ENCODE measurements at places on chromosomes 1 and 21.
A peak's percentile ranks its signal among the peaks of the same experiment; 100 is the strongest.

DNA sequence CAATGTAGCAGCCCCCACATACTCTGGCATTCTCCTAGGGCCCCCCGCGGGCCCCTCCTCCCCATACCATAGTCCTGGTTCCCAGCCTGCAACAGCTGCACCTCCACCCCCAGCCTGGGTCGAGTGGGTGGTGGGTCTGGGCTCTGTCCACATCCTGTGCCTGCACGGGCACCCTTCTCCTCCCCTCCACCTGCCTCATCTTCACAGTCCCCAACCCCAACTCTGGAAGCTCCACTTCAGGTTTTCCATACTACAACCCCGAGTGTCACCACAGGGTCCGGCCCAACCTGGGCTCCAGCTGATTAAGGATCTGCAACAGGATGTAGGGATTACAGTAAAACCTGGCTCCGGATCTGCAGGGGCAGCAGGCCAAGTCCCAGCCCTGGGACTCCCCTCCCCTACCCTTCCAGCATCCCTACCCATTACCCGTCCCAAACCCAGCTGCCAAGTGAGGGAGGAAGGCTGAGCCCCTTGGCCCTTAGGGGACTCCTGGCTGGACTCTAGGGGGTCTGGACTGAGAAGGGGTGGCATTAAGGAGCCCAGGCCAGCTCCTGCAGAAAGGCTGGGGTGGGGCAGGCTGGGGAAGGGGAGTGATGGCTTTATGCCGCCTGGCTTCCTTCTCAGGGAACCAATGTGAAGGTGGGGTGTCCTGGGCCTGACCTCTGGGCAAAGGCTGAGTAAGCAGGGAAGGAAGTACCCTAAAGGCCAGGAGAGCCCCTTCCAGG is 116.8 kb downstream of the CASZ1 start:
- DNase-seq: peak; percentile 43

DNA sequence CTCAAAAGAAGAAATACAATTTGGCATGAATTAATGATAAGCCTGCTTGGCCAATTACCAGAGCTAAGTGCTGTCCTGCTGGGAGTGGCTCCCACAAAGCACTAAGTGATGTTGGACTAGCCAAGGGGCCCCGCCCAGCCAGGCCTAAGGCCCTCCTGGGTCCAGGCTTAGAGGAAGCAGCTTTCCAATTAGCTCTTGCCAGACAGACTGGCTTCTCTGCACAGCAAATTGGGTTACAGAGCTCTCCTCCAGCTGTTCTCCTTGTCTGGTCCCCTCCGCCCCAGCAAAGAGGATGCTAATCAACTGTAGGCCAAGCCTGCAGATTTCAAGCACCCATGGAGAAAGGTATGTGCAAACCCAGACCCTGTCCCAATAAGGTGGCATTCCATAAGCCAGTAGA is 151.9 kb downstream of the DMRTA2 start:
- no peak for DNase-seq

GRCh38 chr1:19645411-19646251 is 1.5 kb downstream of the NBL1 start:
- DNase-seq: no peak

DNA sequence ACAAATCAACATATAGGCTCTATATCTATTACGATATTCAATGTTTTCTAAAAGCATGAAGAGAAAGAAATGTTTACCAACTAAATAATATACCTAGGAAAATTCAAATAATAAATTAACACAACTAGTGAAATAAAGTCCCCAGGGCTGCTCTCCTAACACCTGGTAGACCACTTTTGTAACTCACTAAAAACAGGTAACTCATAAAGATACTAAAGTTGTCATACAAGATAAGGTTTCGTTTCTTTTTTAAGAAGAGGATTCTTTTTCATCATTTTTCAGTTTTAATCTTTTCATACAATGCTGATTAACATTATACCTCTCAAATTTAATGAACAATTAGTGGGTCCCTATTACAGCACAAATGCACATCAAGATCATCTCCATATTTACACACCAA is 99.0 kb downstream of the ZZZ3 start:
- DNase-seq: no peak

GRCh38 chr1:54615531-54616279 is 7.6 kb downstream of the FAM151A start:
- DNase-seq: no peak

GRCh38 chr1:183646776-183647175 is 6.3 kb downstream of the APOBEC4 start:
- peak; percentile 19 for DNase-seq

GRCh38 chr1:60329651-60330050 is 256.1 kb upstream of the C1orf87 start:
- no peak for DNase-seq

DNA sequence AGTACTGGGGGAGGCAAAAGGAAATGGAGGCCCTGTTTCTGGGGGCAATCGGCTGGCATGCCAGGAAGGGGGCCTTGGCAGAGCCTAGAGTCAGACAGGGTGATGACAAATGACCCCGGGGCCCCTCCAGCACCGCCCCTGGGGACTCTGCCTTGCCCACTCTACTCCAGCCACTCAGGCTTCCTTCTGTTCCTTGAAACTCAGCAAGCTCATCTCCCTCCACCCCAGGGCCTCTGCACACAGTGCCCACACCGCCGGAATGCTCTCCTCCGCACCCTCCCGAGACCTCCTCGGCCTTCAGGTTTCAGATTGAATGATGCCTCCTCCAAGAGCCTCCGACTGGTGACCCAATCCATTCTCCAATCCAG is 122.5 kb upstream of the ZBTB40 start:
- no peak for DNase-seq

GRCh38 chr21:42153746-42154145 is 65.2 kb upstream of the ABCG1 start:
- no peak for DNase-seq

DNA sequence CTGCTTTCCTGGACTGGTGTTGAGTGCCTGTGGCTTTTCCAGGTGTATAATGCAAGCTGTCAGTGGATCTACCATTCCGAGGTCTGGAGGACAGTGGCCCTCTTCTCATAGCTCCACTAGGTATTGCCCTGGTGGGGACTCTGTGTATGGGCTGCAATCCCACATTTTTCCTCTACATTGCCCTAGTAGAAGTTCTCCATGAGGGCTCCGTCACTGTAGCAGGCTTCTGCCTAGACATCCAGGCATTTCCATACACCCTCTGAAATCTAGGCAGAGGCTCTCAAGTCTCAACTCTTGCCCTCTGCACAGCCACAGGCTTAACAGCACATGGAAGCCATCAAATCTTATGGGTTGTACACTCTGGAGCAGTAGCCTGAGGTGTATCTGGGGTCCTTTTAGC is 107.6 kb downstream of the GRIK1 start:
- no peak for DNase-seq

DNA sequence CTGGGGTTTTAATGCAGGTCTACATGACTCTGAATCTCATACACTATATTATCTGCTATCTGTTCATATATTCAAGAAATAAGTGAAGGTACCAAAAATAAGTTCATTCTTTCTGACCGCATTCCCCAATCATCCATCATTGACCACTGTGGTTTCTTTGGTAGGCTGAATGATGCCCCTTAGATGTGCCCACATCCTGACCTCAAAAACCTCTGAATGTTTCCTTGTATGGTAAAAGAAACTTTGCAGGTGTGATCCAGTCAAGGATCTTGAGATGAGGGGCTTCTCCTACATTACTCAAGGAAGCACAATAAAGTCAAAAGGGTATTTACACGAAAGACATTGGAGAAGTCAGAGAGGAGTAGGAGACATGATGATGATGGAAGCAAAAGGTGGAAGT is 60.6 kb upstream of the LRRC8B start:
- DNase-seq: no peak

DNA sequence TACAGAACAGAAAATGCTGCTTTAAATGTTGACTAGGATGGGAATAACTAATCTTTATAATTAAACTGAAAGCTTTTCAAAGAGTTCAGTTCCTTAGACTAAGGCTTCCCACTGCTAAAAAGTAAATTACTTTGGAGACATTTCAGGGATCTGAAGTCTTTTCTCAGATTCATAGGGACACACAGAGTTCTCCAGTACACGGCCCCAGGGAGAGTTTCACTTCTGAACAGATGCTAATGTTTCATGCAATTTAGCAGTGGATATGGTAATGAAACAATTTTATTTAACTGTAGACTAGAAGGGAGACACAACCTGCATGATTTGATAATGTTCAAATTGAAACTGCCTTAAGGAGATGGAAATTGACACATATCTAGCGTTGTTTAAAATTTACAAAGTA is 1282.6 kb downstream of the NCAM2 start:
- no peak for DNase-seq

DNA sequence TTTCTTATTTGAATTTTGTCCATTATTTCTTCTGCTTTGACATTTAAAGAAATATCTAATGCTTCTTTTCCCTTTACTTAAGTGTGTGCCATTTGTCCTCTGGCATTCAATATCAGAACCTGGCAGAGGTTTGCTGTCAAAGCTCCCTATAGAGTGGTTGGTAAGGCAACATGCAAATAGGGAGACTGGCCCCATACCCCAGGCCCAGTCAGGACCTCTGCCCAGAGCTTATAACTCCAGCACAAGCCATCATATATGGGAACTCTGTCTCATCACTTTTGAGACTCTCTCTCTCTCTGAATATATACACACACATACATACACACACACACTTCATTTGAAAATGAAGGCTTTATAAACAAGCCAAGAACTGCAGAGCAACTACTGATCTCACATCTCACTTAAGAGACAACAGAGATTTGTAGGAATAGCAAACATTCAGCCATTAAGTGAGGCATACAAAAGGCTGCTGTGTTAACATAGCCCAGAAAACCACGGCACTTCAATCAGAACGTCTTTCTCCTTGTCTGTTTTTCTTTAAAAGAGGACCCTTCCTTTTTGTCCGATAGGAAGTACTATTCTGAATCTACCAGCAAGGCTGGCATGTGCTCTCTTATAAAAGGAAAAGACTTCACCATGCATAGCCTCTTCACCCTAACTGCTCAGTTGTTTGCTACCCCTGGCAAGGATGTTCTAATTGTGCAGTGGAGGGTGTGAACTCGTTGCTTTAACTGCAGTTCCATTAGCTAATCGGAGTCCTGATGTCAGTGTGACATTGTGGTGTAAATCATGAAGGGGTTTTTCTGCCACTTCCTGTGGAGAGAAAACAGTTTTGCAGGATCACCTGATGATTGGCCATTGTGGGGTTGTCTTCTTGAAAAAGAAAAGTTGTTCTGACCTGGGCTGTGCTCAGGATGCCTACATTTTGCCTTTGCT is 101.7 kb downstream of the NR5A2 start:
- no peak for DNase-seq

GRCh38 chr21:39707316-39707715 is 37.7 kb upstream of the IGSF5 start:
- DNase-seq: no peak

DNA sequence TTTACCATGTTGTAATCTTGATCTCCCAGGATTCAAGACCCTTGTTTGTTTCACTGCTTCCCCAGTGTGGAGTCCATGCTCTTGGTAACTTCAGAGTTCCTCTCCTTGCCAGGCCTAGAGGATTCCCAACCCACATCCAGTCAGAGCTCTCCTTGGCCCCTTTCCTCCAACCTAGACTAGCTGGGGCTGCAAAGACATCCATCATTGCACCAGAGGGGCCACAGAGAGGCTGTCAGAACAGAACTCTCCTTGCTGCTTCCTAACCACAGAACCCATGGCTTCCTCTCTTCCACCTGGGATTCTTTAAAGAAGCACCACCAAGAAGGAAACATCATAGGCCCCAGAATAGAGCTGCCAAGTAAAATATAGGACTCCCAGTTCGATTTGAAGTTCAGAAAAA is 81.0 kb downstream of the HMGB4 start:
- no peak for DNase-seq

DNA sequence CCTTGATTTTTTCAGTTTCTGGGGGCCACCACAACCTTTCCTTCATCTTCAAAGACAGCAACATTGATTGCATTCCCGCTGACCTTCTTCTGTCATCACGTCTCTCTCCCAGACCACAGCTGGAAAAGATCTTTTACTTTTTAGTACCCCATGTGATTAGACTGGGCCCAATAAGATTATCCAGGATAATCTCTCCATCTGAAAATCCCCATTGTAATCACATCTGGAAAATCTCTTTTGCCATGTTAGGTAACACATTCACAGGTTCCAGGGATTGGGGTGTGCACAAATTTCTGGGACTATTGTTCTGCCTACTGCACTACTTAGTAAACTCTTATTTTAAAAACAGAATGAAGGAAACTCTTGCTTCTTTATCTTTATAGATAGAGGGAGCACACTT is 47.1 kb upstream of the INSL5 start:
- no peak for DNase-seq

DNA sequence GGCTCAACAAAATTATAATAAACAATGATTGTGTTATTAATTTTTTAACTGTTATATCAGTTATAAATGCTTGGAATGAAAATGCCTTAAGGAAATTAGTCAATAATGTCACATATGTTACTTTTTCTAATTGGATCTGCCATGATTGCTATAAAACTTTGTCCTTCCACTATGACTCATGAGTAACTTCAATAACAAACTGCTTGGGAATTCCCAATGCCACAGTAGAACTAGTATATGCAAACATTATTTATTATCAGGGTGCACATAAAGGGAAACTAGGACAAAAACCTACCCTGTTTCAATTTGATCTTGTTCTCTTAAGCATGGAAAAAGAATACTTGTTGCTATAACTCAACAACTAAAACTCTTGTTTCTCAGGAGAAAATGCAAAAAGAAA is 59.1 kb upstream of the PDC start:
- DNase-seq: no peak

DNA sequence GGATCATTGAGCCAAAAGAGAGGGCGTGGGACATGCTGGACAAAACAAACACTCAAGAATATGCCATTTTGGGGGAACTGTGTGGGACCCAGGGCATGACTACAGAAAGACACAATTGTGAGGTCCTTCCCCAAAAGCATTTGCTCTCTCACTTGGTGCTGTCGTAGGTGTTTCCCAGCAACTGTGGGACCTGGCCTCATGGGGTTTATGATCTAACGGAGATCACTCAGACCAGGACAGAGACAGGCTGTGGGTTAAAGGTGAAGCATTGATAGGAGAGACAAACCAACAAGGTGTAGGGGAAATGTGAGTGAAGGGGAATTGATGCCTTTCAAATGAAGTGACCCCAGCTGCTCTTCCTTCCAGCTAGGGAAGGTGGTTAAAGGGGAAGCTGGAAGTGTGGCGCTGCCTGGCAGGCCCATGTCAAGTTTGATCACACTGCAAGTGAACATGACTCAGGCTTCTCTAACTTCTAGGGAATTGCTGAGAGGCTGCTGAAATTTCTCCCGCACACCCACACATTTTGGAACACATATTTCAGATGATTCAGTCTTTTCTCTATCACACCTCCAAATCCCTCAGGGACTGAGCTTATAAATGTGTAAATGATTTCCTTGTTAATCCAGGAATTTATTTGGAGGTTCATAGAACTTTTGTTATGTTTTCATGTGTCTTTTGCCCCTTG is 30.2 kb downstream of the TRAF5 start:
- no peak for DNase-seq

GRCh38 chr1:3319874-3320245 is 134.6 kb upstream of the ARHGEF16 start:
- peak; percentile 29 for DNase-seq

GRCh38 chr1:46112108-46112507 is 20.3 kb downstream of the PIK3R3 start:
- no peak for DNase-seq

DNA sequence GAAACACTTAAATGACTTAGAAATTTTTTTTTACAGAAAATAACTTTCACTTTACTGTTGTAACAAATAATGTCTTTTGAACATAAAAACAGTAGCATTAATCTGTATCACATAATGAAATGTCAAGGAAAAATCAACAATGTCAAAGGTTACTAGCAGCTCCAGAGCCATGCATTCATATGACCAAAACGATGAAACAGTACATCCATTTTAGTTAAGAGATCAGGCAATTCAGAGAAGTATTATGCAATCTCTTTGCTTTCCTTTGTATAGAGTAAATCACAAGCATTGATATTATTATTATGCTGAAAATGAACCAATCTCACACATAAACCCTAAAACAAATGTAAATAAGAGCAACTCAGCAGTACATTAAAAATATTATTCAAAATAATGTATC is 748.9 kb downstream of the PLA2G4A start:
- no peak for DNase-seq
